ENCODE measurements at places on chromosomes 16 and 17.
A peak's percentile ranks its signal among the peaks of the same experiment; 100 is the strongest.

GRCh38 chr16:228151-228851 lies 948 bp downstream of the LUC7L start:
- no peak for DNase-seq

GRCh38 chr17:47955497-47956461 lies 1.9 kb downstream of the PRR15L start:
- DNase-seq = peak; percentile 73

DNA sequence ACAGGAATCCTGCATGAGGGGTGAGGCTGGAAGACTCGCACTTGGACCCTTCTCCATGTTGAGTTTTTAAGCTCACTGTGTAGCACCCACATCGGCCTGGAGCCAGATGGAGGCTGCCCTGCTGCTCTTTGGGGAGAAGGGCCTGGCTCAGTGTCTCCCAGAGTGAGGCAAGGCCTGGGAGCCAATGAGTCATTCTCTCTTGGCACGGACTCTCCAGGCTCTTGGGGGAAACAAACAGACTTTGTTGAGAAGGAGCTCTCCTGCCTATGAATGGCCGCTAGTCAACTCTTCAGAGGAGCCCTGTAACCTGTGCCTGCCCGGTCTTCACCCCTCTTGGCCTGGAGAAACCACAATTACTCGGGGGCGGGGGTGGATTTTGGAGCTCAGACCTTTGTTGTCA lies 50.8 kb upstream of the MAF start:
- peak; percentile 52 for DNase-seq

GRCh38 chr17:54085934-54086333 lies 263.2 kb downstream of the KIF2B start:
- no peak for DNase-seq

DNA sequence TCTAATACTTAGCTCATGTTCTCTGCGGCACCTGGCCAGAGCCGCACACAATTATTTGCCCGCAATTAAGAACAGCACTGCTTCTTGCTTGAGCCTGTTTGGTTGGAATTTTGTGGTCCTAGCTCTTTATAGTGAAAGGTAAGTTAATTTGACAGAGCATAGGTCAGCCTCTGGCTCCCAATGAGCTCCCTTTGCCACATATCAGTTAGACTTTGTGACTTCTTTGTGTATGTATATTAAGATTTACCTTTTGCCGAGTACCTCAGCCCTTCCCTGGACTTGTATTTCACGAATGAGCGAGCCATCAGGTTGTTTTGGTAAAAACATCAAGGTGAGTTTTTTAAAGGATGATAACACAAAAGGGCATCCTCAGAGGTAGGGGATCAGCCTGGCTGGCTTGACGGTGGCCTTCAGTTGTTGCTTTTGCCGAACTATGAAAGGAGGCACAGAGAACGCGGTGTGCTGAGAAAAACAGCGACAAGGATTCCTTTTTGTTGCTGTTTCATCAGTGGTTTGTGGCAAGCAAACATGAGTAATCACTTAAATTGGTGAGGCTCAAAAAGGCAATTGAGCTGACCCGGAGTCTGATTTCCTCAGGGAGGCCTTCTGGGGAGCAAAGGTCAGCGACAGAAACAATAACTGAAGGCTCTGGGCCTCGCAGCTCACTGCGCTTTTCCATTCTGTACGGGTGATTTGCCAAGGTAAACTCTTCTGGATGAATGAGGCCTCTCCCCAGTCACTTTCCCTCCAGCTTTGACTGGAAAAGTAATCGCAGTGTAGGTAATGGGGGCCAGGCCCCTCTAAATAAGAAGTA lies 163.6 kb downstream of the HS3ST3A1 start:
- DNase-seq = peak; percentile 54

GRCh38 chr17:56739776-56740175 lies 93.9 kb downstream of the C17orf67 start:
- DNase-seq = no peak

GRCh38 chr16:88813269-88814143 lies 1.8 kb upstream of the APRT start:
- DNase-seq = no peak

DNA sequence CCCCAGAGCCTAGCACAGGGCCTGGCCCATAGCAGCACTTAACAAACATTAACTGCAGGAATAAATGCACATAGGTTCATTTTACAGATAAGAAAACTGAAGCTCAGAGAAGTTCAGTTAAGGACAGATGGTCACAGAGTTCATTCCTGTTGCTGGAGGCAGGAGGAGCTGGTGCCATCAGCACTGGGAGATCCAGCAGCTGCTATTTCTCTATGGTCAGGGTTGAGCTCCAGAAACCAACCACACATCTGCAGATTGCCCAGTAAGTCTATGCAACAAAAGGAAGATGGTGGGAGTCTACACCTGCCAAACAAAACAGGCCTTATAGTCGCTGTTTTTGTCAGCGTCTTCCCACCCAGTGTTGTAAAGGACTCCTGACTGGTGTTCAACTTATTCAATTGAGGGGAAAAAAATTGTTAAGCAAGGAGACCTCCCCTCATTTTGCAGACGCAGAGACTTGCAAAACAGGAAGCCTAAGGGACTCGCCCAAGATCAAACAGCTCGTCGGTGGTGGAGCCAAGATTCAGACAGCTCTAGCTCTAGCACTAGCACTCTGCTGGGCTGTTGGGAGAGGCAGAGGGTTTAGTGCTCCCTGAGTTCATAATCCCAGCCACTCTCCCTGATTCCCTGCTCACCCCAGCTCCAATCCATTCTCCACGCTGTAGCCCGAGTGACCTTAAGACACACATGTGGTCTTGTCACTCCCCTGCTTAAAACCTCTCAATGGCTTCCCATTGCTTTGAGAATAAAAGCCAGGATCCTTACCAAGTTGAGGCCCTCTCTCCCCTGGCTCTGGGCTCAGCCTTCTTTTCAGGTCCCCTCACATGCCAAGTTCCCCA lies 9.0 kb downstream of the NOG start:
- DNase-seq = no peak

DNA sequence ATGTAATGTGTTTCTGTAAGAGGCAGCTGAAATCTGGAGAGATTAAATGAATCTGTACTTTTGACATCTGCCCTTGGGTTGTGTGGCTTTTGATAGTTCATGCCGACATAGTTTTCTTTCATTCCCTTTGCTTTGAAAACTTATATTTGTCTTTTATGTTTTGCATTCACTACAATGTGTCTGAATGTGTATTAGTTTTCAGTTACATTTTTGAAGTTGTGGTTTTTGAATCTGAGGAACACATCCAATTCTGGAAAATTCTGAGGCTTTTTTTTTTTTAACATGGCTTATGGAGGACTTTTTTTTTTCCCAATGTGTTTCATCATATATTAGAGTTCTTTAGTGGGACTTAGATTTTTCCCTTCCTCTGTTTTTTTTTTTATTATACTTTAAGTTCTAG lies 683.7 kb upstream of the SOX9 start:
- DNase-seq = no peak

- no peak for DNase-seq
Measured at GRCh38 chr16:74951206-74951605, 33.7 kb downstream of the WDR59 start.

- DNase-seq = no peak
Measured at GRCh38 chr16:86012221-86012620, 113.3 kb downstream of the IRF8 start.

- no peak for DNase-seq
Measured at GRCh38 chr17:37062021-37062420, 113.3 kb downstream of the AATF start.

DNA sequence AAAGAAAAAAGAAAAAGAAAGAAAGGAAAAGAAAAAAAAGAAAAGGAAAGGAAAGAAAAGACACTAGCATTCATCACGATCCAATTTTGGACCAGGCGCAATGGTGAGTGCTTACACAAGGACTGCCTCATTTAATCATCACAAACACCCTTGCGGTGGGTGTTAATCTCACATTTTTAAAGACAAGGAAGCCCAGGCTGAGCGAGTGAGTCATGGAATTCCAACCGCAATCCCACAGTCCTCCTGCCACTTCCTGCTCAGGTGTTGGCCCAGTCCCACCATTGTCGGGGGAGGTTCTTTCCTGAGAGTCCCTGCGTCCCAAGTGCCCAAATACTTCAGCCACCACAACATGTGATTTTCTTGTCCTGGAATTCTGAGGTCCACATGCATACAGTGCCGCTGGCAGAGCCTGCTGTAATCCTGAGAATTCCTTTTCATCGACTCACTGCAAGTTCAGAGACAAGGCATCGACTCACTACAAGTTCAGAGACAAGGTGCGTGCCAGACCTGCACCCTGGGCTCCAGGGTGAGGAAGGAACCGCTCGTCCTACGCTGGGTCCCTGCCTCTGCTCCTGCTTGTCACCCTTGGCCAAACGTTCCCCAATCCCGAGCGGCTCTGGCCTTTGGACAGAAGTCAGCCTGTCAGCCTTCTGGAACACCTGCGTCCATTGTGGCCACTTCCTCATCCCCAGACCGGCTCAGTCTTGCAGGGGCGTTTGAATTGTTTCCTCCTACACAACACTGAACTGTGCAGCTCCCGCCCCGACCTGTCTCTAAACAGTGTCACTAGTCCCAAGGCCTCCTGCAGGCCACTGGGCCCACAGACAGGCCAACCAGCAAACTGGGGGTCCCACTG lies 5.8 kb downstream of the ZG16B start:
- DNase-seq = peak; percentile 70

GRCh38 chr16:22732959-22733358 lies 81.0 kb upstream of the HS3ST2 start:
- DNase-seq = no peak

DNA sequence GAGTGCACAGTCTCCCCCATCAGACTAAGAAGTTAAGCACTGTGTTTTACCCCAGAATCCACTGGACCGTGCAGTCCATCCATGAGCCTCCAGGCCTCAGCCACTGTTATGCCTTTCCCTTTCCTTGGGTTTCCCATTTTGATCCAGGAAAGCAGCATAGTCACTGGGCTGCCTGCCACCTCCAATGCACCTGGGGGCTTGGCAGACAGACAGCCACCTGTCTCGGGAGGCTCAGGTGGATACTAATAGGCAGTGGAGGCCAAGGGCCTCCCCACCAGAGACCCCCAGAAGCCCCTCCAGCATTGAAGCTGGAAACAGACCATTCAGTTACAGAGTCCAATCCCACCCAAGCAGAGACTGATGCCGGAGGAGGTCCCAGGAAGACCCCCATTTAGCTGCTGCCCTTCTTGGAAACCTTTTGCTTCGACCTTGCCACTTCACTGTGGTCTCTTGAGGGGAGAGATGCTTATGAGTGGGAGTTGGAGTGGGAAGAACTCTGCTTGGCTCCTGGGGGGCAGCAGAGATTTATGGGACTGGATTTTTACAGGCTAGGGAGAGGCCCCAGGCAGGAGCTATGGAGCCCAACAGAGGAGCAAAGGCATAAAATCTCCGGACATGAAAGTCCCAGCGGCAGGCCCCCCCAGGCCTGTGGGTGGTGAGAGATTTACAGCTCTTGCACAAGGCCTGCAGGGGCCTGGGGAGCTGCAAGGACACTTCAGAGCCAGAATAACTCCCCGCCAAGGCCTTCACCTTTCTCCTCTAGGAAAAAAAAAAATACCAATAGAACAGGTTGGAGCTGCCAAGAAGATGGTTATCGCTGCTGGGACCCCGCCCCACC lies 12.2 kb upstream of the SP2 start:
- DNase-seq = peak; percentile 69

DNA sequence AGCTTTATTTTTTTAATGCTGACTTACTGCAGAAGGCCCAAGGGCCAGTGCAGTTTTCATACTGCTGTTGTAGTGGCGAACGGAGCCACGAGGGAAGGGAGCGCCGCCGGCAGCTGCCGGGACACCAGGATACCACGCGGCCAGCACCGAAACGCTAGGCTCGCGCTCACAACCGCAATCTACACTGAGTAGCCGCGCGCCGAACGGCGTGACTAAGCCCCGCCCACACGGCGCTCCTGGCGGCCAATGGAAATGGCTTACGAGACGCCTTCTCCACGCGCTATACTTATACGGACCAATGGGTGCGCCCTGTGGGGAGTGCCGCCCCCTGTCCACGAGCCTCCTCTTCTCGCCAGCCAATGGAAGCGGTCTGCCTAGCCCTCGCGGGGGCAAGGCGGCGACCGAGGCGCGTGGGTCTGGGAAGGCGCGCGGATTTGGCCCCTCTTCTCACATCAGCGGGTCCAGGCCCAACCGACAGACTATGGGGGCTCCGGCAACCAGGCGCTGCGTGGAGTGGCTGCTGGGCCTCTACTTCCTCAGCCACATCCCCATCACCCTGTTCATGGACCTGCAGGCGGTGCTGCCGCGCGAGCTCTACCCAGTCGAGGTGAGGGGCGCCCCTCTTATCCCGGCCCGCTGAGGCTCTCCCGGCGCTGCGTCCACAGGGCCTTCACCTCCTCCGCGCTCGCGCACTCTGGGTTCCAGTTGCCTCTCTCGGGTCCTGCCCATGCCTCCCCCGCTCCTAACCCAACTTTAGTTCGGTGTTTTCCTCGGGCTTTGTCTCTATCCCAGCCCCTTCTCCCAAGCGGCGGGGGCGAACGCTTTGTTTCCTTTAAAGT lies at the start of gene TMEM97:
Gene TMEM97, plus strand, starts transcription at position 442 of the 839 bp plus-strand sequence. Its CDS starts 40 bp downstream, at position 482.
- DNase-seq = peak; percentile 98

- DNase-seq = no peak
Measured at GRCh38 chr17:72538901-72539352, 418.1 kb downstream of the SOX9 start.

GRCh38 chr17:20983359-20983637 lies 59.5 kb downstream of the USP22 start:
- DNase-seq = no peak
